ENCODE measurements at places on chromosomes 3 and 15.

DNA sequence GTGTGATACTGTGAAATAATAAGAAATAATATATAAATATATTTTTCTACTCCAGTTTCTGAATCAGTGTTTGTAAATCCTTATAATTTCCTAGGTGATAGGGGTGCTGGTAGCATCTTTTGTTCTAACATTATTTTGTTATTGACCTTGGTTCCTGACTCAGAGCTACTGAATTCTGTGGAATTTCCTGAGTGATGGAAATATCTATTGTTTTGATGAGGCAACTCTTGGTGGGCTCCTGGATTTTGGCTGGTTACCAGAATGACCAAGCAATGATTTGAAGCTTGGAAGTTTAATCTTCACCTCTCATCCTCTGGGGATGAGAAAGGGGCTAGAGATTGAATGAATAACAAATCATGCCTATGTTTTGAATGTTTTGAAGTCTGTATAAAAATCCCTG, 377.3 kb downstream of the LPP start:
- DNase-seq, result no peak

DNA sequence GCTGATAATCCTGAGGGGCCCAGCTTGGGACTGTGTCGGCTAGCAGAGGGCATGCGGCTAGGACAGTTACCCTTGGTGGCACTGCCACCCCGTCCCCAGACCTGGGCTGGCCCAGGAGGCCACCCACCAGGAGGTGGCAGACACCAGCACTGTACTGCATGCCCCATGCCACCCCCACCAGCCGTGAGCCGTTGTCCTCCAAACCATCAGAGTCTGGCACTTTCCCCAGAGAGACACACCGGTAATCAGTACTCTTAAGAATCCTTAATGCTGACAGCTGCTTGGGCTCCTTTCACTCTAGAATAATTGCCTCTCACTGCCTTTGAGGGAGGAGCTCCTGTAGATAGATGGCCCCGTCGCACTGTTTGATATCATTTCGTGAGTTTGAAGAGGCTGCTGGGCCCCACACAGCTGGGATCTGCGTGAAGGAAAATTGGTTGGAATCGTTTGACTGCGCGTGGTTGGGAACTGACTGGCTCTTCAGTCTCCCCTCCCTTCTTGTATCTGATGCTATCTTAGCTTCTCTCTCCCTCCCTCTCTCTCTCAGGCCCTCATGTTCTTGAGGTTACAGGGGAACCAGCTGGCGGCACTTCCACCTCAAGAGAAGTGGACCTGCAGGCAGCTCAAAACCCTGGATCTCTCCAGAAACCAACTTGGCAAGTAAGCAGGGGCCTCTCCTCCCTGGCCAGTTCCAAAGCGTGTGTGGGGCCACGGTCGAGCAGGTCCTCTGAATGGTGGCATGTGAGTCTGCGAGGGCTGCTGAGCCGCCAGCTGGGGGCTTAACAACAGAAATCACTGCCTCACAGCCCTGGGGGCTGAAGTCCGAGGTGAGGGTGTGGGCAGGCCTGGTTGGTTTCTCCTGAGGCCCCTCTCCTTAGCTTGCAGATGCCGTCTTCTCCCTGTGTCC, 94.9 kb downstream of the LRRK1 start:
- no peak for DNase-seq

DNA sequence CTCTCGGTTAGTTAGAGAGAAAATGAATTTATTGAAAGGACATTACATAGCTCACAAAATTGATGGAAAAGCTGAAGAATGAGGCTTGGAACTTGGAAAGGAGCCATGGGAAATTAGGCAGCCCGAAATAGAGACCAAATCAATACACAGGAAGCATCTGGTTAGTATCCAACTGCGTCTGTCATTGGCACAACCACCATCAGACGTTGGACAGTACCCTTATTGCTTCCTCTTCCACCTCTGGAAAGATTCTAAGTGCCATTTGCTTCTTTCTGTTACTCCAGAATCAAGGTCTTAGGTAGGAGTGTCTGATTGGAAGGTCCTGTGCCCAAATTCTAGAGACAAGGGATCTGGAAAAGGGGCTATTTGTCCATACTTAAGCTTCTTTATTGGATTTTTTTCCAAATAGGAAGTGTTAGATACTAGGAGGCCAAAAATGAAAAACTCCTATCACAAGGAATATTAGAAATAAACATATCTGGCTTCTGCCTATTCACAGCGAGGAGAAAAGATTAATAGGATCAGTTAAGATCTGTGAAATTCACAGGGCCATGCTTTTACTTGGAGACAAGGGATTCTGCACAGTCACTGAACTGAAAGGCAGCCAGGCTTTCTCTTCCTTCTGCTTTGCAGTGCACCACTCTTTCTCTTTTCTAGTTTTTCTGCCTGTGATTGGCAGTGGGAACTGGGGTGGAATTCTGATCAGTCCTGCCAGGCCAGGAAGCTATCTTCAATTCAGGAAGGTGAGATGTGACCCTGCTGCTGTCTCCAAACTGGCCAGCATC, 10.7 kb upstream of the HACD2 start:
- DNase-seq, result no peak

DNA sequence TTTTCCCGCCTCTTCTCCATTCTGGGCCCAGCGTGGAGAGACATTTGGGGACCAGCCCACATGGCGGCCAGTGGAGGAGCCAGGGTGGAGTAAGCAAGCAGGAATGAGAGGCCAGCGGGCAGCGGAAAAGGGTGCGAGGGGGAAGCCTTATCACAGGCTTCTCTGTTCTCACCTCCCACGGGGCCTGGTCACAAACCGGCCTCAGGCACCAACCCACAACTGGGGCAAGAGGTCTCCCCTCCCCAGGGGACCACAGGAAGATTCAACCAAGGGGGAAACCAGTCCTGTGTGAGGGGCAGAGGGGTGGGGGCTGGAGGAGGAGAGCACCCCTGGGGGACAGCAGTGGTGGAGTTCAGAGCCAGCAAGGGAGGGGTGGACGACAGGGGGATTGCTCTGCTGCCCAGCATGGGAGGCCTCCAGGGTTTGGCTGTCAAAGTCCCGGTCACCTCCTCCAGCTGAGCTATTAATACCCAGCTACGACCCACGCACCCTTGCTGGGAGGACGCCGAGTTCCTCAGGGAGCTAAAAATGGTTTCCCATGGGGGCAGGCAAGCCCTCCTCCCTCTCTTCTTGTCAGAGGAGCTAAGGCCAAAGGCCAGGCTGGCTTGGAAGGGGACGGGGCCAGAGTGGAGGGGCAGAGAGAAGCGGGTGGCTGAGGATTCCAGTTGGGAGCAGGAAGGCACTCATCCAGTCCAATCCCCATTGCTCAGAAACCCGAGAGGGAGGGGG, 23.8 kb upstream of the RPL29 start:
- DNase-seq, result no peak

GRCh38 chr3:126389112-126389793, 5.5 kb upstream of the CFAP100 start:
- DNase-seq, result no peak

- no peak for DNase-seq
These were observed 150.3 kb upstream of the SOX2 start for GRCh38 chr3:181561139-181562031.

GRCh38 chr3:151265866-151266265, 12.5 kb downstream of the P2RY14 start:
- no peak for DNase-seq

DNA sequence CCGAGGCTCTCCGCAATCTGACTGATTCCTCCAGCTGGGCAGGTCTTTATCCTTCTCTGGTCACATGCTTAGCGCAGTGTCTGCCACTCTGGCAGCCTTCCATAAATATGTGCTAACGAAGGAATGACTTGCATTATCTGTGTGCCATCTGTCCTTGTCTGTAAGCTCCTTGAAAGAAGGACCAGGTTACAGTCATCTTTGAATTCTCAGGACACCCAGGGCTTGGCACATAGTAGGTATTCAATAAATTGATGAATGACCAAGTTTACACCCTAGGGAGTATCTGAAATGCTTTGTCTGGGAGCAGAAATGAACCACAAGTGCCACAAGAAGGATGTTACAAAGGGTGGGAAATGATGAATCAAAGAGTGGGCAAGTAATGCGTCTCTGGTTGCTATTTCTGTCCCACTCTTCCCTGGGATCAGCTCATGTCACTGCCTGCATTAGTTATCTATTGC, 16.5 kb upstream of the FAM3D start:
- no peak for DNase-seq

- DNase-seq, result no peak
These were observed 32.2 kb downstream of the CRTAP start for GRCh38 chr3:33145901-33146580.

- no peak for DNase-seq
These were observed 77.3 kb upstream of the MAGI1 start for GRCh38 chr3:66115858-66116654.

DNA sequence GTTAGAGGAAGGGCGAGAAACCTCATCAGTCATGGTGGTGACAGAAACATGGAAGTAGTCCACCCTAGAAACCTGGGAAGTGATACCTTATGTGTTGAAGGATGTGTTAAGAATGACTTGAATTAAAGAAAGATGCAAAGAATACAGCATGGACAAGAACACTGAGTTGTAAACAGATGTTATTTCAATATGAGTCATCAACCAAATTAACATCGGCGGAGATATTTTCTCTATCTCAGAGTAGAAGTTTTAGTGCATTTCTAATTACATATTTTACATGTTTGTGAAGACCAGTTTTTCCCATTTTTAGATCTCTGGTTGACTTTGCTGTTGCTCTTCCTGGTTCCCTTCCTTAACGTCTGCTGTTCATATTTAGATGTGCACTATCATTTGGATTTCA, 268.8 kb upstream of the TBL1XR1 start:
- no peak for DNase-seq
